ENCODE measurements at places on chromosomes 5 and 9.

DNA sequence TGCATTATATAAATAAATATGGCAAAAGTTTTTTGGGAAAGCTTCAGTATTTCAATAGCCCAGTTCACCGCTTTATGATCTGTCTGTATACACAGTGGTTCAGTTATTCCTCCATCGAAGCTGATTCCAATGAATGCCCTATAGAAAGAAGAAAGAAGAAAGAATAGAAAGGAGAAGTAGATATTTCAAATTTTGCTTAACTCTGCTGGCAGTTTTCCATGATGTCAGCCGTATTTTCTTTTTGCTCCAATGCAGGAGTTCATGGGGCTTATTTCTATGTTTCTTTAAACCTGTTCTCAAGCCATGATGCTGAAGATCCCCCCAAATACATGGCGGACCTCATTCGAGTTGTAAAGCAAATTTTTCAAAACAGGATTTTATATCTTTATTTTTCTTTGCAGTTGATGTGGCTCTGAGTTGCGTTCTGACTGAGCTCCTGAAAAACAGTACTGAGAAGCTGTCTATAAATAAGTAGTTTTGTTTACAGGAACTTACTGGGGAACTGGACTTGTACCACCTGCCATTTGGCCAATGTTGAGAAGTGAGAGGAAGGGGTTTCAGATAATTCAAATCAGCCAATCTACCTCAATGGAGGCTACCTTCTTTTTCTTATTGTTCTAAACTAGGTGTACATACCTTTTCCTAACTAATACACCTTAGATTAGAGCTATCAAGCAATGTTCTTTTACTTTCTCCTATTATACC, 418.5 kb upstream of the MEF2C start:
- no peak for DNase-seq

GRCh38 chr9:18706648-18707047, 232.7 kb downstream of the ADAMTSL1 start:
- DNase-seq, result no peak

- no peak for DNase-seq
Observed at GRCh38 chr9:107989099-107989498, 499.5 kb upstream of the KLF4 start.

- no peak for DNase-seq
Observed at GRCh38 chr5:173315495-173316338, 12.5 kb downstream of the STC2 start.

- no peak for DNase-seq
Observed at GRCh38 chr9:128838338-128838737, 8.7 kb upstream of the SPOUT1 start.

DNA sequence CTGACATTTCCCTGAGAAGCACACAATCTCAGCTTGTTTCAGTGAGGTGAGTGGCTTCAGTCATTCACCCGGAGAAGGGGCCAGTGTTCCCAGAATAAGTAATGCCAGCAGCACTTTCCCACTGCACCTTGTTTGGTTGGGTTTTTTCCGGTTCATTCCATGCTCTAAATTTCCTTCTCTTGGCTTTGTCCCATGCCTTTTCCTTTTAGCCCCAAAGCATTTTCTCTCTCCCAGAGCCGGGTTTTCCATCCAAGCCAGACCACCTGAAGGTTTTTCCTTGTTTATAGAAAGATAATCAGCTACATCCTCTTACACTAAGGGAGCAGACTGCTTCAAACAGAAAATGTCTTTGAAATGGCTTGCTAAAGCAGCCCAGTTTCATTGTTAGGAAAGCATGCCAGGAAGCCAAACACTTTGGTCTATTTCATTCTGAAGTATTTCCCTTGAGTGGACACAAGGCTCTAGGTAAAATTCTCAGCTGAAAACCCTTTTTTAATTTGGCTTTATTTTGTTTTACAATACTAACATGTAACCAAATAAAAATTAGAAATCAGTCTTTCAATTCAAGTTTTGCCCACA, 501.6 kb downstream of the DTWD2 start:
- no peak for DNase-seq

- peak; percentile 22 for DNase-seq
Observed at GRCh38 chr9:2016408-2017330, 1.5 kb downstream of the SMARCA2 start.

GRCh38 chr5:103847060-103847459, 284.5 kb upstream of the NUDT12 start:
- DNase-seq, result no peak

DNA sequence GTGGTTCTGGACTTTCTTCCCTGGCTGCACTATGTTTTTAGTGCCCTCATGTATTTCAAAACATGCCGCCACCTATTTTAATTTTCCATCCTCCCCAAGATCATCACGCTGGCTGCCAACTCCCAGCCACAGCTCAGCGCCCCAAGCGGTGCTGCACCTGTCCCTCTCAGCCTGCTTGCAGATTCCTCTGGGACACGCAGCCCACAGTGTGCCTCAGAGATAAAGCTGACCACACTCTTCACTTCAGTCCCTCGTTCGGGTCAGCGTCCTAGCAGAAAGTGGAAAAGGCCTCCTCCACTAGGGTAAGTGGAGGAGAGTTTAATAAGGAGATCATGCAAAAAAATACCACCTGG, 56.2 kb upstream of the CKS2 start:
- no peak for DNase-seq

DNA sequence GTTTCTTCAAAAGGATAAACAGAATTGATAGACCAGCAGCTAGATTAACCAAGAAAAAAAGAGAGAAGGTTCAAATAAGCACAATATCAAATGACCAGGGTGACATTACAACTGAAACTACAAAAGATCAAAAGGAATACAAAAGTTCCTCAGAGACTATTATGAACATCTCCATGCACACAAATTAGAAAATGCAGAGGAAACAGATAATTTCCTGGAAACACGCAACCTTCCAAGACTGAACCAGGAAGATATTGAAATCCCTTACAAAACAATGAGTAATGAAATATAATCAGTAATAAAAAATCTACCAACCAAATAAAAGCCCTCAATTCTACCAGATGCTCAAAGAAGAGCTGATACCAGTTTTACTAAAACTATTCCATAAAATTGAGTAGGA, 252.1 kb downstream of the MCTP1 start:
- DNase-seq, result no peak

DNA sequence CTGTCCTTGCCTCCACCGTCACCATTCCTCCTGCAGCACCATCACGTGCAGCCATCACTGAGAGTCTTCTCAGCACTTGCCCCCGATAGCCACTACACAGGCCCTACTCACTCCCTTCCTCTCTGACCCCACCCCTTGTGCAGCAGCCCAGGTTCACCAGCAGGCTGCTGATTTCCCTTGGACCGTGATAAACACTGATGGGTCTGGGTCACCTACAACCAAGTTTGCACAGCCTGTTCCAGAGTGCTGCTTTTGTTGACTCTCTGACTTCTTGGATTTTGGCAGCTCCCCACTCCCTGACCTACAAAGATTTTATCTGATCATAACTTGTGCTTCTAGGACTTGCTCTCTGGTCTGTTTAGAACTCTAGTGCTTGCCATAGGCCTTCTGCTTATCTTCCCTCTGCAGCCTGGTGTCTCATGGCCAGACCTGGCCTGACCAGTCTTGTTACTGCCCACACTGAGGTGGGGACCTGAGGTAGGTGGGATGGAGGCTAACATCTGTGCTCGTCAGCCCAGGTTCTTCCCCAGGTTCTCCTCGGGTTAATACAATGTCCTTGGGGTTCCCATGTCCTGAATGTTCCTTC, 109.3 kb downstream of the TARS1 start:
- no peak for DNase-seq

DNA sequence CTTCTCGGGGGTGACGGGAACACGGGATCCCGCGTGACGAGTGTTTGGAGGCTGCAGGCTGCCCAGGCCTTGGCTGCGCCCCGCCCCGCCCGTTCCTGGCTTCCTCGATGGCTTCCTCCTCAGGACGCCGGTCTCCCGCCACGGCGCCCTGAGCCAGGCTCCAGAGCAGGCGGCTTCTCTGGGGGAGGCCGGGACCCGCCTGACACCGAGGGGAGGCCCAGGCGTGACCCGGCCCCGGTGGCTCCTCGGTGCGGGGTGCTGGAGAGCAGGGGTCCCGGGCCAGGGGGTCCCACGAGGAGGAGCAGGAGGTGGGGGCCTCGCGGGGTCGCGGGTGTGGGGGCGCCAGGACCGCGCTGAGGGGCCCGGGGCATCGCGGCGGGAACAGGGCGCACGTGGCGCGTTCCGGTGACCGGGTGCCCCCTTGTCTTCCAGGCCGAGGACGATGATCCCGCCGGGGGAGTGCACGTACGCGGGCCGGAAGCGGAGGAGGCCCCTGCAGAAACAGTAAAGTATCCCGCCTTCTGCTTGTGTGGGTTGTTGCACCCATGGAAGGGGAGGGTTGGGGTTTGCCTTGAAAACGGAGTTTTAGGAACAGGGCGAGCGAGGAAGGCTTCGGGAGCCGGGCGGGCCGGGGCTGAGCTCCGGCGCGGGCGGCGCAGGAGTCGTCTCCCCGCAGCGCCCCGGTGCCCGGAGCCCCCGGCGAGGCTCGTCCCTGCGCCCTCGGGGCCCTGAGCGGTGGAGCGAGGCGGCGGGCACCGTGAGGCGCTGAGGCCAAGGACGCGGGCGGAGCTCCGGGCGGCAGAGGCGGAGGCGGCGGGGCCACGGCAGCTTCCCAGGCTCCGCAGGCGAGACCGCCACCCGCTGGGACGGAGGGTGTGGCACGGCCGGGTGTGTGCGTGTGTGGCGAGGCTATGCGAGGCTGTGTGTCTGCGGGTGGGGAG, 22.2 kb downstream of the AHRR start:
- DNase-seq, result peak; percentile 51

GRCh38 chr9:100739208-100739607, 161.3 kb downstream of the CAVIN4 start:
- no peak for DNase-seq

- DNase-seq, result no peak
Observed at GRCh38 chr9:112853882-112854585, 36.6 kb downstream of the SLC46A2 start.

GRCh38 chr5:112419164-112419985, at the start of gene EPB41L4A:
Gene EPB41L4A, minus strand, starts transcription at chr5:112419277. Its CDS starts 238 bp downstream, at chr5:112419039.
- DNase-seq, result no peak

- no peak for DNase-seq
Observed at GRCh38 chr5:150156027-150156368, 353 bp upstream of the PDGFRB start.

GRCh38 chr9:91991721-91992341, 41.8 kb upstream of the ROR2 start:
- no peak for DNase-seq

DNA sequence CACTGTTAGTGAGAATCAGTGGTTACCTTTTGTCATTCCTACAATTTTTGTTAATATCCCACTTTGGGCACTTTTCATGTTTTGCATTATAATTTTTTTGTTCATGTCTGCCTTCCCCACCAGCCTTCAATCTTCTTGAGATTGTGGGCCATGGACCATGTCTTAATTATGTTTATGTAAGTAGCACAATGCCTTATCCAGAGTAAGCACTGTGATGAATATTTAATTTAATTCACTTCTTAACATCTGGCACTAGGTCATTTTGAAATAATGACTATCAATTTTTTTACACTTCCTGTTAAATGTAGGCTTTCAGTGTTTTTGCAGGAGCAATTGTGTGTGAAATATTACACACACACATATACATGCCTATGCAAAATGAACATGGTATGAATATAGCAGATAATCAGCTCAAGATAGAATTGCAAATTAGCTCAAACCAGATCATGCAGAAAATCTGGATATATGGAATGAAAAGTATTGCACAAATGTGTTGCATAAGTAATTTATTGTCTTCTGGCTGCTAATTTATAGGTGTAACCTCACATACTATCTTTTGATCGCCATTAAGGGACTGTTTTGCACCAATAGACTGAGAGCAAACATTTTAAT, 5.3 kb upstream of the SHOC1 start:
- DNase-seq, result no peak

- no peak for DNase-seq
Observed at GRCh38 chr9:76624391-76625048, 139.7 kb upstream of the PCA3 start.

GRCh38 chr5:152511531-152512132, 106.6 kb upstream of the NMUR2 start:
- DNase-seq, result no peak

DNA sequence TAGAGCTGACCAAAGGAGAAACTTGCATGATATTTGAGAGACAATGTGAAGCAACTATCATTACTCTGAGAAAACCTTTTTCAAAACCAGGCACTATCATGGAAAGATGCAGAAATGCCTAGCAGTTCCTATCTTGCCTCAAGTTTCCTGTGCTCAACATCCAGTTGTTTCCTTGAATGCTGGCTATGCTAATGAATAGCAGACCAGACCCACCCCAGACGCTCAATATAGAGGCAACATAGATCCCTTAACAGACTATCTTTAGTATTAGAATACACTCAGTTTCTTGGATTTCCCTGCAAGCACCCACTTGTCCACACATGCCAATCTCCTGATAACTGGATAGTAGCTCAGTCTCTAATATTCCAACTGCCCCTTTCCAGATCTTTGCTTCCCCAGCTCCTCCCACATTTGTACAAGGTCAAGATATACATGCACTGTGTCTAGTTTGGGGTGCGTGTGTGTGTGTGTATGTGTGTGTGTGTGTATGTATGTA, 93.3 kb upstream of the PCSK5 start:
- DNase-seq, result no peak

- DNase-seq, result no peak
Observed at GRCh38 chr5:171728686-171729085, 56.9 kb upstream of the SMIM23 start.

DNA sequence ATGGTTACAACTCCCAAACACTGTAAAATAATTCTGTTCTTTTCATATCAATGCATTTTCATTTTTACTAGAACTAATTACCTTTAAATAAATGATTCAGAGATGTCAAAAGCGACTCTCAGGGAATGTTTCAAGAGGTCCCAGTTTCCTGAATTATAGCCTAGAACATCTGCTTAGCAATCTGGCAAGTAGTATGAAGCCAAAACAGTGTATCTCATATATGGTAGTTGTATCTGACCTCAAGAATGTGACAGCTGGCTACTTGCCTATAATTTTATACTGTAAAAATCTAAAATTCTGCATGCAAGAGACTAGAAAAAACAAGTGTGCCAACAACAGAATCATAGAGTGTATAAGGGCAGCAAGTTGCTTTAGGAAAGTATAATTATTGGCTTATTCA, 187.7 kb upstream of the POU5F2 start:
- DNase-seq, result no peak

- no peak for DNase-seq
Observed at GRCh38 chr5:166165596-166165995, 2125.8 kb upstream of the WWC1 start.

- no peak for DNase-seq
Observed at GRCh38 chr5:142819825-142820224, 49.6 kb downstream of the ARHGAP26 start.

- no peak for DNase-seq
Observed at GRCh38 chr5:88647901-88648300, 235.1 kb downstream of the MEF2C start.

GRCh38 chr5:124839371-124839998, 93.0 kb upstream of the ZNF608 start:
- no peak for DNase-seq

- DNase-seq, result no peak
Observed at GRCh38 chr5:50927953-50928352, 261.5 kb downstream of the PARP8 start.

DNA sequence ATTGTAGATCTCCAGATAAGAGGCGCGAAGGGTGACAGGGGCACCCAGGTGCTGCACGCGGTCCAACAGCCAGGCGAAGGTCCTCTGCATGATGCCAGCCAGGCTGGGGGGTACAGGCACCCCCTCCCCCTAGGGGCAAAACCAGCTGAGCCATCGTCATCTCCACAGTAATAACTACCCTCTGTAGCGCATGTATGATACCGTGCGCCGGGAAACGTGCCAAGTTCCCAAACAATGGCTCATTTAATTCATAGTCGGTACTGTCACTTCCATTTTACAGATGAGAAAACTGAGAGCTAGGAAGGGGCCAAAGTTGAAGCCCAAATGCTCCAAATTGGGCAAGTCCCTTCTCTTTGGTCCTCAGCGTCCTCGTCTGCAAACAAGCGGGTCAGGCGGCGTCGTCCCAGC, 1.5 kb downstream of the KIF12 start:
- DNase-seq, result no peak

All from amniotic stem cell (primary cell).